ENCODE measurements at places on chromosomes 1 and 21.

- no peak for DNase-seq
These were observed 84.4 kb downstream of the STUM start for GRCh38 chr1:226632922-226633351.

DNA sequence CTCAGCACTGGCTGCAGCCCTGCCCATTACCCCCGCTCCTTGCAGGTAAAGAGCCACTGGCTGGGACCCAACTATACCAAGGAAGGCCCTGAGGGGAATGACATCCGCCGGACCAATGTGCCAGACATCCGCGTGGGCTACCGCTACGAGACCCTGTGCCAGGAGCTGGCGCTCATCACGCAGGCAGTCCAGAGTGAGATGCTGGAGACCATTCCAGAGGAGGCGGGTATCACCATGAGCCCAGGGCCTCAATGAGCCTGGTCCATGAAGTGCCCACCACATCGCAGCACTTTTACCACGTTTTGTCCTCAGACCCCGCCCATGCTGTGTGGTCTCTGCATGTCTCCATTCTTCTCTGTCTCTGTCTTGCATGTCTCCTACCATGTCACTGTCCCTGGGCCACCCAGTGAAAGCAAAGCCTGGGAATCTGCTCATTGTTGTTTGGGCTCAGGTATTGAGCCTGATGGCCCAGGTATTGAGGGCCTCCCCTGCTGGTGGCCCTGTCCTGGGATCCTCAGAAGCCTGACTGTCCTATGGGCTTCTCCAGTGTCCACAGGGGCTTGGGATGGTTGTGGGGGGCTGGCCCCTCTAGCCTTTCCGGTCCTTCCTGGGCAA is 11.4 kb downstream of the AMPD2 start:
- DNase-seq, result no peak

GRCh38 chr21:33971492-33972013 is 55.9 kb upstream of the ATP5PO start:
- no peak for DNase-seq

DNA sequence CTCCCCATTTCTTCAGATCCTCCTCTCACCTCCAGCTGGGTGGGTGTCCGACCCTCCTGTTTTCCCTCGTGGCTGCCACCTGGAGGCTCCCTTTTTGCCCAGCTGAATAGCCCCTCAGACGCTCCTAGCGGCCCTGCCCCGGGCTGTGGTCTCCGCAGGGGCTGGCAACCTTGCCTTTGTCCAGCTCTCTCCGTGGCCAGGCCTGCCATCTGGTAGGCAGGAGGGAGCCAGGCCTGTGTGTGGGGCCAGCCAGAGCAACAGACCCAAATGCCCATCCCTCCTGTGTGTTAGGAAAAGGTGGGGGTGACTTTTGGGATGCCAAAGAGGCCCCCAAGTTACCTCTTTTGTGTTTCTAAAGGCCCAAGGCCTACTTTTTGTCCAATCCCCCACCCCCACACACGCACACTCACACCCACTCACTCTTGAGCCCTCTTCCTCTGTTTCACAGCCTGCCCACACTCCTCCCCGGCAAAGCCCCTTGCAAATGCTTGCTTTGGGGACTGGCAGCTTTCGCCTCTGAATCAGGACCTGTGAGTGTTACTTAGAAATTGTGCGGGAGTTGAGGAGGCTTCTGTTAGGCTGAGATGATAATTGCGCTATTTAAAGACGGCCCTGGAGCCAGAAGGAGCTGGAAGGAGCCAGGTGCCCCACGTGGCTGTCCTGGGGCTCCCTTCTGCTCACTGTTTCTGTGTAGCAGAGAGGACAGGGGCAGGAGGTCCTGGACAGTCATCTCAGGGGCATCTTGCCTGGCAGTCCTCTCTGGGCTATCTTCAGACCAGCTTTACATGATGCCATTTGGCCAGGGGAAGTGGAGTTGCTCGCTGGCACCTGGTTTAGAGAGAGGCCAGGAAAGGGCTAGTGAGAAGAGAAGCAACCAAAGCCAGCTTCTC is 9.1 kb downstream of the PPFIA4 start:
- no peak for DNase-seq

DNA sequence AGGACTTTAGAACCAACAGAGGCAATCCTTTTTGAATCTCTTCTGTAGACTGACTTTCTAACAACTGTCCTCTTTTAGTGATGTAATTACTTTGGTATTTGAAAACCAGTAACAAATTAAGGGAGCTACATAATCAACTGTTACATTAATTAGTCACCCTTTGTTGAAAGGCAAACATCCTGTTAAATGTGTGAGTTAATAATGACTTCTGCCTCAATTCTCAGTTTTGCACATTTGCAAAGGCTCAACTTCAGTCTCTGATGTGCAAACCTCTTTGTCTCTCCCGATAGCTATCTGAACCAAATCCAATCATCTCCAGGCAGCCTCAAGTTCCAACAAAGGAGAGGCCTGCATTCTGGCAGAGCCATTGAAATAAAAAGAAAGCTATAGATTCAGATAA is 135.4 kb upstream of the C8B start:
- no peak for DNase-seq

All from KBM-7 (cell line).